Kidney (tissue), 22 donors: ENCODE measurements at places on chromosomes 3 and 15.

DNA sequence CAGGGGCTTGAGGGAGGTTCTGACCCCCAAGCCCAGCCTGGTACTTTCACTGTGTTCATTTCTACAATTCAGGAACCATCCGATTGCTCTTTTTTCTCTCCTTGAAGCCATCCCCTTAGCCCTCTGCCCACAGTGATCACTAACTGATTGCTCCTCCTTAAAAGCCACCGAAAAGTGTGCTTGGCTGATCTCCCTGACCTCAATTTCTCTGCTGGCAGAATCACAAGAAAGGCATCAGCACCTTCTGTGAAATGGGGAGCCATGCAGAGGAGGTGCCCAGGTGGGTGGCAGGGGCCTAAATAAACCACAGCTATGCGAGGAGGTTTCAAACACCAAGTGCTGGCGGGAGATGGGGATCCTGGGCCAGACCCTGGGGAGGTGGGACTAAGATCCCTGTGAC lies 56.2 kb downstream of the SRGAP3 start:
- no peak overlapping the region for H3K27ac ChIP-seq
- H3K27me3 ChIP-seq: no peaks in the 10 kb centered on the region
- DNase-seq: no peak
- H3K4me1 ChIP-seq: peaks cover 6% of the 10 kb centered on the region

DNA sequence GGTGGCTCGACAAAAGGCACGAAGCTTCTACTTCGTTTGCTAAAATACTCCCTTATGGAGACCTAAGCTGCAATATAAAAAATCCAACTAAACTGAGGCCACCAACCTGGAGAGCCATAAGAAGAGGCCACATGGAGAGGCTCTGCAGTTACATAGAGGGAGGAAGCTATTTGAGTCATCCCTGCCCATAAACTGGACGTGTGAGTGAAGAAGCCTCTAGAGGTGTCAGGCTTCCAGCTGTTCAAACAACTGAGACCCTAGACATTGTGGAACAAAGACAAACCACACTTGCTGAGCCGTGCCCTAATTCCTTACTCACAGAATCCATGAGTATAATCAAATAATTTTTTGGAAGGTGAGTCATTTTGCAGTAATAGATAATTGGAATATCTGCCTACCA lies 50.2 kb upstream of the GMNC start:
- H3K27me3 ChIP-seq: no peaks in the 10 kb centered on the region
- H3K4me3 ChIP-seq: no peak overlapping the region
- no peaks in the 10 kb centered on the region for H3K4me1 ChIP-seq
- DNase-seq: no peak
- no peak overlapping the region for H3K27ac ChIP-seq
- no peaks in the 10 kb centered on the region for H3K36me3 ChIP-seq

DNA sequence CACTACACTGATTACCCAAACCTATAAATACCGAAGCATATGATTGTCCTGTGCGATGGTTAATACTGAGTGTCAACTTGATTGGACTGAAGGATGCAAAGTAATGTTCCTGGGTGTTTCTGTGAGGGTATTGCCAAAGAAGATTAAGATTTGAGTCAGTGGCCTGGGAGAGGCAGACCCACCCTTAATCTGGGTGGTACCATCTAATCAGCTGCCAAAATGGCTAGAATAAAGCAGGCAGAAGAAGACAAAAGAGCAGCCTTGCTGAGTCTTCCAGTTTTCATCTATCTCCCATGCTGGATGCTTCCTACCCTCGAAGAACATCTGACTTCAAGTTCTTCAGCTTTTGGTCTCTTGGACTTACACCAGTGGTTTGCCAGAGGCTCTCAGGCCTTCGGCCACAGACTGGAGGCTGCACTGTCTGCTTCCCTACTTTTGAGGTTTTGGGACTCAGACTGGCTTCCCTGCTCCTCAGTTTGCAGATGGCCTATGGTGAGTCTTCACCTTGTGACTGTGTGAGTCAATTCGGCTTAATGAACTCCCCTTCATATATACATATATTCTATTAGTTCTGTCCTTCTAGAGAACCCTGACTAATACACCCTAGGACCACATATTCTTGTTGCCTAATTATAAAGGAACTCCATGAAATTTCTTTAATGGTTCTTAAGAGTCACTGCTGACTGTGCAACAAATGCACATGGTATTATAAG lies 31.7 kb downstream of the CSNK1G1 start:
- no peaks in the 10 kb centered on the region for H3K27me3 ChIP-seq
- H3K4me1 ChIP-seq: no peaks in the 10 kb centered on the region
- DNase-seq: no peak
- no peak overlapping the region for H3K27ac ChIP-seq
- no peaks in the 10 kb centered on the region for H3K36me3 ChIP-seq

DNA sequence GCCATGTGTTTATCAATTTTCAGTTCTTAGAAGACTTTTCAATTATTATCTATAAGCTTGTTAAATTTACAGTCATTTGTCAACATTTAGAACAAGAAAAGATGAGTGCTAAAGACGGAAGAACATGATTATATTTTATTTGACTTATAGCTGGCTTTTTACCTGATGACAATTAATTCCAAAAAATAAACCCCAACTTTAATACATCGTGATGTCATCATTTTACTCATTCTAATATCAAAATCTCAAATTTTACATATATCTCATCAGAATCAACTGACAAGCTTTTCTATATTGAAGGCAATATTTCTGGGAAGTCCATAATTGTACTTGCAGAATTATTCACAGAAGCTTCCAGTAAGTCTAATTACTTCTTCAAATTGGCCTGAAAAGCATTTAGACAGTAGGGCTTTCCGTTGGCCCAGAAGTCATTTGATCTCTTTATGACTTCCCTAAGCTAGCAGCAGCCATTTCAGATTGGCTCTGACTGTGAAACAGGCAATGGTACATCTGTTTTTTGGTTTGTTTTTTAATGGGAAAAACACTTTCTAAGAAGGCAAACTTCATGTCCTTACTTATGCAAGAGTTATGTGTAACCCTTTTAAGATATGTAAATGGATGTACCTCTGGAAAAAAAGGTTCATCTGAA lies 234.7 kb upstream of the PLSCR5 start:
- H3K27ac ChIP-seq: no peak overlapping the region
- DNase-seq: no peak
- no peaks in the 10 kb centered on the region for H3K4me1 ChIP-seq
- H3K36me3 ChIP-seq: no peaks in the 10 kb centered on the region
- H3K4me3 ChIP-seq: no peak overlapping the region
- no peaks in the 10 kb centered on the region for H3K27me3 ChIP-seq

- DNase-seq: peak; percentile 51
- no peak overlapping the region for H3K4me3 ChIP-seq
- H3K27me3 ChIP-seq: no peaks in the 10 kb centered on the region
- no peaks in the 10 kb centered on the region for H3K36me3 ChIP-seq
Measured at GRCh38 chr3:144033240-144033589, 61.6 kb downstream of the DIPK2A start.

DNA sequence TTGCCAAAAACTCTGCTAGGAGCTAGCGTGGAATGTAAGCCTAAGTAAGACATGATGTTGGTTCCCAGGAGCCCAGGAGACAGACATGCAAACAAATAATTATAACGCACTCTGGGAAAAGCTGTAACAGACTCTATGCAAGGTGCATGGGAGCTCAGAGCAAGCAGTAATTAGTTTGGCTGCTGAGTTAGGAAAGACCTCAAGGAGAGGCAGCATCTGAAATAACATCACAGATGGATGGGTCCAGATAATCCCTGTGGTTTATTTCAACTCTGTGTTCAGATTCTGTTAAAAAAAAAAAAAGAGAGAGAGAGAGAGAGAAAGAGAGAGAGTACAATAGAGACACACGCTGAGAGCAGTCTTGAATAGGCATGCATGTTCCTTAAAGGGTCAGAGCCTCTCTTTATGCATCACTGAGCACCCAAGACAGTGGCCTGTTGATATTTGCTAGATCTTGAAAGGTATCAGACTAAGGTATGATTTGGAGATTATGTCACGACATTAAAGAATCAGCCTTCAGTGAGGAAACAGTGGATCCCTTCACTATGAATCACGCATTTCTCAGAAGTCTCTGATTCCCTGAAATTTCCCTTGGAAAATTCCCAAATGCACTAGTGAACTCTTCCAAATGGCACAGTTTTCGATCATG lies 124.4 kb upstream of the LIPC start:
- H3K36me3 ChIP-seq: no peaks in the 10 kb centered on the region
- H3K4me1 ChIP-seq: no peaks in the 10 kb centered on the region
- H3K27me3 ChIP-seq: no peaks in the 10 kb centered on the region
- no peak overlapping the region for H3K27ac ChIP-seq

DNA sequence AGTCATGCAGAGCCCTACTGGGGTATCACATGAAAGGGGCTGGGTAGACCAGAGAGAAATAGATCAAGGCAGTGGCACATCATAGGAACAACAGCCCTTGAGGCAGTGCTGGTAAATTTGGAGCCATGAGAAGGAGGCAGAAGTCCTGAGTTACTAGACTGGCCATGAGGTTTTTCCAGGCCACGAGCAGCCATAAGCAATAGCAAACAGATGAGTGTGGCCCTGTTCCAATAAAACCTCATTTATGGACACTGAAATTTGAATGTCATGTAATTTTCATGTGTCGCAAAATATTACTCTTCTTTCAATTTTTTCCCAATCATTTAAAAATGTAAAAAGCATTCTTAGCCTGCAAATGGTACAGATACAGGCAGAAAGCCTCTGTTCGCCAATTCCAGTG lies 28.1 kb upstream of the LRRN1 start:
- no peaks in the 10 kb centered on the region for H3K27me3 ChIP-seq
- no peak overlapping the region for H3K4me3 ChIP-seq
- H3K36me3 ChIP-seq: no peaks in the 10 kb centered on the region

DNA sequence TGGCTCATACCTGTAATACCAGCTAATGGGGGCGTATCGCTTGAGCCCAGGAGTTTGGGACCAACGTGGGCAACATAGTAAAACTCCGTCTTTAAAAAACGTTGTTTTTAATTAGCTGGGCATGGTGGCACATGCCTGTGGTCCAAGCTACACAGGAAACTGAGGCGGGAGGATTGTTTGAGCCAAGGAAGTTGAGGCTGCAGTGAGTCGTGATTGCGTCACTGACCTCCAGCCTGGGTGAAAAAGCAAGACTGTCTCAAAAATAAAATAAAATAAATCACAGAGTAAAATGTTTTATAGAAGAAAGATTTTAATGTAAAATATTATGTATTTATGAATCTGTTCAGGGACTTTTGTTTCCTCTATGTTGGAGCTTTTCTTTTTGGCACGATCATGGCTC lies 15.3 kb upstream of the STRIT1 start:
- H3K4me1 ChIP-seq: no peaks in the 10 kb centered on the region
- H3K27me3 ChIP-seq: no peaks in the 10 kb centered on the region
- no peak overlapping the region for H3K27ac ChIP-seq
- H3K4me3 ChIP-seq: no peak overlapping the region
- DNase-seq: no peak

- no peak overlapping the region for H3K4me3 ChIP-seq
- DNase-seq: no peak
- no peak overlapping the region for H3K27ac ChIP-seq
- H3K4me1 ChIP-seq: no peaks in the 10 kb centered on the region
Measured at GRCh38 chr15:52002351-52002750, 16.7 kb upstream of the MAPK6 start.

GRCh38 chr15:59301527-59301926 lies 71.1 kb downstream of the MYO1E start:
- H3K27ac ChIP-seq: no peak overlapping the region
- peaks cover 13% of the 10 kb centered on the region for H3K4me1 ChIP-seq
- H3K36me3 ChIP-seq: no peaks in the 10 kb centered on the region
- no peak overlapping the region for H3K4me3 ChIP-seq
- H3K27me3 ChIP-seq: no peaks in the 10 kb centered on the region

GRCh38 chr15:90059208-90059985 lies 42.9 kb downstream of the IDH2 start:
- peaks cover 2% of the 10 kb centered on the region for H3K4me1 ChIP-seq
- H3K36me3 ChIP-seq: no peaks in the 10 kb centered on the region
- H3K4me3 ChIP-seq: no peak overlapping the region
- H3K27me3 ChIP-seq: no peaks in the 10 kb centered on the region
- peak overlapping the region; percentile 67 for H3K27ac ChIP-seq
- DNase-seq: no peak

DNA sequence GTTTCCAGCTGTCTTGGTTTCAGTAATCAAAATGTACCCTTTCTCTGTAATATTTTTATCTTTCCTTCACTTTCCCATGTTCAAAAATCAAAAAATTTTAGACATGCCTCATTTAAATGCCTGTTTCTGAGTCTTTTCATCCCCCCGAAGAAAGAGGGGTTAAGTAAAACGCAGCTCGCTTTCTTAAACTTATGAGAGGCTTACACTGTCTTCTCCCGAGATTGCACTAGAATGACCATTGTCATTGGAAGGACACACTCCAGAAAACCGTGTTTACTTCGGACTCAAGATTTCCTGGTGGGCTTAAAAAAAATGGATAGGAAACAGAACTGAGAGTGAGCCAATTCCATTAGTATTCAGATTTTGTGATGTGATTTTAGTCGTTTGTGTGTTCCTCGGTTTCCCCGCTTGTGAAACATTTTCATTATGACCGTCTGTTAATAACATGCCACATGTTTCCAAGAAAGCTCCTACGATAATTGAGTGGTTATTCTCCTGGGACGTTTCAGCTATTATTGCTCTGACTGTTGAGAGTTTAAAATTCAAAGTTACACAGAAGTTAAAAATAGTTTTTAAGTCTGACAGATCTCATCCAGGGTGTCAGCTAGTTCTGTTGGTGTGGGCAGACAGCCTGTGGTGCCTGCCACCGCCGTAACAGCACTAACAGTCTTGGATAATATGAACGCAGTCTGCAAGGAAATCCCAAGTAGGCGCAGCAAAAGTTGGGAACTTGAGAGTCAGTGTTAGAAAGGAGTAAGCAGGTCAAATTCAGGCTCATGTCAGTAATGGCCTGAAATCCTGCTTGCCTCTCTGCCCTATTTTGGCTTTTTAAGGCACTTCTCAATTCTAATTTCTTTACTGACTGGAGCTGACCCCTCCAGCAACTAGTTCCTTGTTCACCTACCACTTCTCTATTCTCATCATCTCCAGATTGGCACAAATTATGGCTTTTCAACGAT lies 1.5 kb downstream of the CRYBG3 start:
- H3K27ac ChIP-seq: no peak overlapping the region
- no peak for DNase-seq
- peak overlapping the region; percentile 85 for H3K4me3 ChIP-seq
- no peaks in the 10 kb centered on the region for H3K4me1 ChIP-seq

- no peaks in the 10 kb centered on the region for H3K27me3 ChIP-seq
- H3K36me3 ChIP-seq: no peaks in the 10 kb centered on the region
- H3K4me1 ChIP-seq: peaks cover 14% of the 10 kb centered on the region
- peak; percentile 83 for DNase-seq
- no peak overlapping the region for H3K4me3 ChIP-seq
Measured at GRCh38 chr15:98800437-98801233, 152.3 kb downstream of the IGF1R start.

DNA sequence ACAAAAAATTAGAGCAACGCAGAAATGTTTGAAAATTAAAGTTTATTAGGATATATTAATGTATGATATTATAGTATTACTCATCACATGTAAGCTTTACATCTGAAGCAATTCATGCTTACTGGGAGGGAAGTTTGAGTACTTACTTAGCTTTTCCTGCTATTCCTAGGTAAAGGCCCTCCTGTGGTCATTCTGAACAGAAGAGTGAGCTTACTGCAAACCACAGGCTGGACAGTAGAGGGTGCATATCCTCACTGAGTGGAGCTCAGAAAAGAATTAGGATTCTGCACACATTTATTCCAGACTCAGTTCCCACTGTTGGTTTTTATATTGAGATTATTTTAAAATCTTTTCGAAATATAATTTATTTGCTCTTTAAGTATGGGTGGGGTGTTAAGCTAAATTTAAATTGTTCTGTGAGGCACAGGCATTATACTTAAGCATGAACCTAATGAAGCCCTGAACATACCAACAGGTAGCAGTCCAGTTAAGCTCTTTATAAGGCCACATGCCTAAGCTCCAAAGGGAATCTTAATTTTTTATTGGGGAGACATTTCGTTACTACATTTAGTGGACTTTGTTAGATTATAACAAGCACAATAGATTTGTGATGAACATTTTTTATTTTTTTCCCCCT lies 10.2 kb downstream of the MRPS22 start:
- H3K27me3 ChIP-seq: no peaks in the 10 kb centered on the region
- DNase-seq: peak; percentile 48
- no peak overlapping the region for H3K4me3 ChIP-seq
- no peaks in the 10 kb centered on the region for H3K4me1 ChIP-seq
- H3K27ac ChIP-seq: no peak overlapping the region
